ENCODE measurements at places on chromosomes 1 and 21. TPM values are rescaled to one million over a fixed set of nuclear protein-coding genes. Genes with fewer than 3 reads are reported as not detected.

The SAMD11 gene
- 7.5 TPM for total RNA-seq

The CTTNBP2NL gene
- total RNA-seq: 8.4 TPM

The TMEM61 gene
- total RNA-seq: not detected

The KRTAP19-1 gene
- total RNA-seq: not detected

The MEX3A gene
- 1.2 TPM for total RNA-seq

The THEM4 gene
- 8.7 TPM for total RNA-seq

The ROR1 gene
- total RNA-seq: 5.2 TPM

The GRHL3 gene
- not detected for total RNA-seq

The ADAMTS5 gene
- 5.4 TPM for total RNA-seq

The TEX38 gene
- not detected for total RNA-seq

The HES4 gene
- total RNA-seq: 1.1 TPM

The SPATA21 gene
- not detected for total RNA-seq

The TMPRSS15 gene
- not detected for total RNA-seq

The APCS gene
- total RNA-seq: not detected

The MAGOH gene
- 53.8 TPM for total RNA-seq

The OR2T35 gene
- total RNA-seq: not detected

The TAS1R1 gene
- 0.17 TPM for total RNA-seq

The TSSK3 gene
- 0.86 TPM for total RNA-seq

The PBX1 gene
- total RNA-seq: 77.5 TPM

The ADGRL2 gene
- total RNA-seq: 81.5 TPM

The CADM3 gene
- not detected for total RNA-seq

The RASSF5 gene
- 1.7 TPM for total RNA-seq

The BRDT gene
- total RNA-seq: not detected

The CHTOP gene
- 25.7 TPM for total RNA-seq

The CFAP57 gene
- 0.16 TPM for total RNA-seq

The SKI gene
- 11.2 TPM for total RNA-seq

The DCST1 gene
- not detected for total RNA-seq

The BCAR3 gene
- total RNA-seq: 24.9 TPM

The OR2T5 gene
- not detected for total RNA-seq

The TMEM240 gene
- total RNA-seq: 5.4 TPM
